ENCODE measurements at places on chromosomes 4 and X.

- DNase-seq = no peak
Measured at GRCh38 chr4:162767083-162767482, 399.6 kb downstream of the NAF1 start.

DNA sequence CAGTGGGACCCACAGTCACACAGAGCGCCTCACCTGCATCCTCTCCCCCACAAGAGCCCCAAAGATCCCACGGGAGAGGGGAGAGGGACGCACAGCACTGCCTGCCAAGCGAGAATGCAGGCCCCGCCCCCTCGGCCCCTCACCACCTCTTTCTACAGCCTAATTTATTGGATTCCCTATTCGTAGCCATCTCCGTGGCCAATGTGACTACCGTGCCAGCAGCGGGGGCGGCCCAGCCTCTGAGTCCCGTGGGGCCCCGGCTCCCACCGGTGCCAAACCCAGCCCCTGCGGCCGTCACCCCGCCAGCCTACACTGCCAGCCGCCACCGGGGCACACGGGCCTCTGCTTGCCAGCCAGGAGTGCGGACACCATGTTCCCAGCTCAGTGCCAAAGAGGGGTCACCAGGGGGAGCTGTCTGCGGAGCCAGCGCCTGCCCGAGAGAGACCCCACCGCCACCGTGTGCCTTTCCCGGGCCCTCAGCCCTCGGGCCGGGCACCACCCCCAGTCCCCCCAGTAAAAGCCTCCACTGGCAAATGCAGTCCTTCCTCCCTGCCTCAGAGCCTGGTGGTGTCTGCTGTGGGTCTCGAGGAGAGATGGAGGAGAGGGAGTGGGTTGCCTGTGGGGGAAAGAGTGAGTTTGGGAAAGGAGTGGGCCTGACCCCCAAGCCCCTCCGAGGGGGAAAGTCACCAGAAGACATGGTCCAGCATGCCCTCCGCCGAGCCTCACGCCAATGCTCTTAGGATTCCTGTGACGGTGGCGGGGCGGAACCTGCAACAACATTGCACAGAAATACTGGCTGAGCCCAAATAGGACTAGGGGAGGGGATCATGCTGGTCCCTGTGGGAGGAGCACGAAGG, 19.6 kb upstream of the PLXNB3 start:
- DNase-seq = no peak

- no peak for DNase-seq
Measured at GRCh38 chrX:94057385-94057784, 383.4 kb downstream of the FAM133A start.

DNA sequence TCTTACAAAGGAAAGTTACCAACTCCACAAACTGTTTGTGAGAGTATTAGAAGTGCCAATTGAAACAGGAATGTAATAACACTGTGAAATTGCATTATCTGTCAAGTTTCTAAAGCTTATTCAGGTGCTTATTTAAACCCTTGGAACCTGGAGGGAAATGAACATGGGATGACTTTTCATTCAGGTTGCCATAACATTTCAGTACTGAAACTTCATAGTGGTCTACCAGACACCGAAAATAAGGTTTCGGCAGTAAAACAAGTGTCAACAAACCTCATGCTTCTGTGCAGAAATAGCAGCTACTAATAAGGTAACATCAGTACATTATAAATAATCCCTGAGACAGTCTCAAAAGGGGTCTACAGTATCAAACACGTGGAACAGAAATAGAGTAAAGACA, 890.7 kb upstream of the INTU start:
- no peak for DNase-seq

Data from NCI-H748 treated with DMSO at 0.1 percent for 48 hours (cell line).